Immature natural killer cell (primary cell): ENCODE measurements at places on chromosomes 11 and 22.
A peak's percentile ranks its signal among the peaks of the same experiment; 100 is the strongest.

- H3K27me3 ChIP-seq, result peaks cover 3% of the 10 kb centered on the region
- H3K36me3 ChIP-seq, result no peaks in the 10 kb centered on the region
- H3K27ac ChIP-seq, result no peak overlapping the region
- H3K4me1 ChIP-seq, result no peaks in the 10 kb centered on the region
- DNase-seq, result no peak
Measured at GRCh38 chr11:113932788-113933187, 28.2 kb downstream of the HTR3B start.

DNA sequence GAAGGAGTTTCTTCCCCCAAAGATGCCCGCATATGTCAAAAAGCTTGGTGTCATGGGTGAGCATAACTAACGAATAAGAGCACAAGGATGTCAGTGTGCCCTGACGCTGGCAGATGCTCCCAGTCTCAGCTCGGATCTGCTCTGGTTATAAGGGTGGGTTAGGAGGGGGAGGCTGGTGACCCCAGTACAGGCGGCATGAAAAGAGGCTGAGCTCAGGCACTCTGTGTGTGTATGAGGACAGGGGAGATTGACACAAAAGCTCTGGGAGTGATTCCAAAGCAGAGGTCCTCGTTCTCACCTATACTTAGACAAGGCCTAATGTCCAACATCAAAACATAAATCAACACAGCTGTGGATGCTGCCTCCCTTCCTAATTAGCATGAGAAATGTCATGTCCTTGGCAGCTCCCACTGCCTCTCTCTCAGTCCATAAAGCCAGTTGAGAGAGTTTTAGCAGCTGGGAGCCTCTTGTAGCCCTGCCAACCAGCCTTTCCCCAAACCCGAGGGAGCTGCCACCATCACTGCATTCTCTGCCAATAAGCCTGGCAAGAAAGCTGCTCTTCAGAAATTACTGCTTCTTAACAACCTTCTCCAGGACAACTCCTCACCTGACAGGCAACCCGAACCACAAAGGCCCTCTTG lies 59.8 kb downstream of the SC5D start:
- no peak for DNase-seq
- no peaks in the 10 kb centered on the region for H3K27me3 ChIP-seq
- H3K27ac ChIP-seq, result no peak overlapping the region
- no peaks in the 10 kb centered on the region for H3K36me3 ChIP-seq
- H3K4me1 ChIP-seq, result no peaks in the 10 kb centered on the region

GRCh38 chr11:76987203-76987602 lies 47.0 kb upstream of the B3GNT6 start:
- DNase-seq, result no peak
- H3K27me3 ChIP-seq, result no peaks in the 10 kb centered on the region
- H3K4me1 ChIP-seq, result no peaks in the 10 kb centered on the region

DNA sequence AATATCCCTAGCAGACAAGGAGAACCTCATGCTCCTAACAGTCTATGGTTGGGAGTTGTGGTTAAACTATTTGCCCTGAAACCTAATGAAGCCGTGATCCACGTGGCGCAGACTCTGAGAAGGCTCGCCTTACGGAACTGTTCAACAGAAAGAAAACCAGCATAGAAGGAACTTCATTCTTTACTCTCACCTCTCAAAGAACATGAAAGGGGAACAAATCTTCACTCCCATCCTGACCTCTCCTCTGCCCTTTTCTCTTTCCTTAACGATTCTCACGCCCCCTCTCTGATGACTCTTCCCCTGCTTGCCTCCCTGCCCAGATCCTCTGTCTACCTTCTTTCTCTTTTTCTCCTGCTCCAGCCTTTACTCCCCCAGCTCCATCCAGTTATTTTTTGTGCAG lies 54.2 kb downstream of the IRAG1 start:
- no peak overlapping the region for H3K27ac ChIP-seq
- no peak overlapping the region for H3K4me3 ChIP-seq
- DNase-seq, result no peak
- H3K36me3 ChIP-seq, result no peaks in the 10 kb centered on the region
- H3K4me1 ChIP-seq, result no peaks in the 10 kb centered on the region
- peaks cover 2% of the 10 kb centered on the region for H3K27me3 ChIP-seq

GRCh38 chr11:76808996-76809395 lies 25.8 kb downstream of the TSKU start:
- DNase-seq, result no peak
- H3K36me3 ChIP-seq, result no peaks in the 10 kb centered on the region
- no peak overlapping the region for H3K4me3 ChIP-seq
- peaks cover 4% of the 10 kb centered on the region for H3K27me3 ChIP-seq

DNA sequence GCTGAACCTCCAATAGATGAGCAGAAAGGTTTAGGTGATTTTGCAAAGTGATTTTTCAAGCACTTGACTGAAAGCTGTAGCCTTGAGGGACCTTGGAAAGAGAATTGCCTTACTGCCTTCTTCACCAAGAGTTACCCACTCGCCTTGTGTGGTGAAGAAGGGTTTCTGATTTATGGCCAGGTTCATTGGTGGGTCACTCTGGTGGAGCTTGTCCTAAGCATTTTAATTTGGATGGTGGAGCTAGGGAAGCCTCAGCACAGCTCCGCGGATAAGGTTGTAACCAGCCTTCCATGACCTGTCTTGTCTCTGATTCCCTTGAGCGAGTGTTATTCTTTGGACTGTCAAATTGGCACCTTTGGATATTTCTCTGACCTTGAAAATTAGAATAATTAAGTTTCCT lies 226.4 kb downstream of the FAT3 start:
- DNase-seq, result no peak
- no peak overlapping the region for H3K27ac ChIP-seq
- H3K4me1 ChIP-seq, result no peaks in the 10 kb centered on the region
- H3K4me3 ChIP-seq, result no peak overlapping the region
- no peaks in the 10 kb centered on the region for H3K36me3 ChIP-seq

- H3K27ac ChIP-seq, result peak overlapping the region; percentile 12
- H3K4me3 ChIP-seq, result peak overlapping the region; percentile 93
- H3K36me3 ChIP-seq, result no peaks in the 10 kb centered on the region
- peaks cover 19% of the 10 kb centered on the region for H3K4me1 ChIP-seq
- no peak for DNase-seq
- no peaks in the 10 kb centered on the region for H3K27me3 ChIP-seq
Measured at GRCh38 chr11:77590194-77590782, 535 bp downstream of the AQP11 start.

DNA sequence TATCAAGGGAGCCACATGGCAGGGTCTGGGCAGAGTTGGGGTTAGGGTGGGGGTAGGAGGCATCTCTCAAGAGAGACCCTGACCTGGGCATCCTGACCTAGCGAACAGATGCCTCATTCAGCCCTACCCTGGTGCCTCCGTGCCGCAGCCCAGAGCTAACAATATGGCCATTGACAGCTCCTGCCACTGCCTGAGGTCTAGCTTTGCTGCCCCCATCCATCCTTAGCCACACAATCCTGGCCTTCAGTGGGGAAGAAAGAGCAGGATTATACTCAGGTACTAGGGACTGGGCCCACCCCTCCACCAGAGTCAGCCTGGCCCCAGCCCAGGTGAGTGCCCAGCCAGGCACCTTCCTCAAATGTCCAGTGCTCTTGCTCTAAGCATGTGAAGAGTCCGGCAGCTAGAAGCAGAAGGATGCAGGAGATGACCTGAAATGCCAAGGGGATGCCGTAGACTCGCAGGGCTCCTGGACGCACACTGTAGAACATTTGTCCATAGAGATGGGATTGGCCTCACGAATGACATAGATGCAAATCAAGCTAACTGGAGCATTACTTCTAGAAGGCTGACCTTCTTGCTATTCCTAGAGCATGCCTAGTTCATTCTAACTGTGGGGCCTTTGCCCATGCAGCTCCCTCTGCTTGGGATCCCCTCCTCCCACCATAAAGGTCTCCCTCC lies 13.3 kb upstream of the SERPINH1 start:
- H3K4me3 ChIP-seq, result no peak overlapping the region
- no peak for DNase-seq
- no peaks in the 10 kb centered on the region for H3K36me3 ChIP-seq
- no peaks in the 10 kb centered on the region for H3K4me1 ChIP-seq

DNA sequence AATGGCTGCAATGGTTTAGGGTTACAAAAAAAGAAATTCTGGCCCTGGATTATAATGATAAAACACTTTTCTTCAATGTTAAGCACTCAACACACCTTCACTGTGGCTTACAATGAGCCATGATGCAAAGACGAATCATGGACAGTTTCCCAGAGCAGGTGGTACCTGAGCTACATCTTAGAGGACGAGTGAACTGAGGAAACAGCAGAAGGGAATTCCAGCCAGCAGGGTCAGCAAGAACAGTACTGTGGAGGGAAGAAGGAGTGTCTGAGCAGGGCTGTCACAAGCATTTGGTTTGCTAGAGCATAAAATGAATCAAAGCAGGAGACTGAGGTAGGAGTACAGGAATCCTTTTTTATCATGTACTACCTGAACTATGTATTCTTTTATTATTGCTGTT lies 332.8 kb upstream of the C11orf87 start:
- no peak for DNase-seq
- H3K36me3 ChIP-seq, result no peaks in the 10 kb centered on the region
- H3K4me3 ChIP-seq, result no peak overlapping the region

GRCh38 chr11:128821556-128821955 lies 45.5 kb downstream of the KCNJ1 start:
- no peak for DNase-seq
- no peak overlapping the region for H3K4me3 ChIP-seq
- H3K27me3 ChIP-seq, result peaks cover 3% of the 10 kb centered on the region
- H3K27ac ChIP-seq, result no peak overlapping the region

DNA sequence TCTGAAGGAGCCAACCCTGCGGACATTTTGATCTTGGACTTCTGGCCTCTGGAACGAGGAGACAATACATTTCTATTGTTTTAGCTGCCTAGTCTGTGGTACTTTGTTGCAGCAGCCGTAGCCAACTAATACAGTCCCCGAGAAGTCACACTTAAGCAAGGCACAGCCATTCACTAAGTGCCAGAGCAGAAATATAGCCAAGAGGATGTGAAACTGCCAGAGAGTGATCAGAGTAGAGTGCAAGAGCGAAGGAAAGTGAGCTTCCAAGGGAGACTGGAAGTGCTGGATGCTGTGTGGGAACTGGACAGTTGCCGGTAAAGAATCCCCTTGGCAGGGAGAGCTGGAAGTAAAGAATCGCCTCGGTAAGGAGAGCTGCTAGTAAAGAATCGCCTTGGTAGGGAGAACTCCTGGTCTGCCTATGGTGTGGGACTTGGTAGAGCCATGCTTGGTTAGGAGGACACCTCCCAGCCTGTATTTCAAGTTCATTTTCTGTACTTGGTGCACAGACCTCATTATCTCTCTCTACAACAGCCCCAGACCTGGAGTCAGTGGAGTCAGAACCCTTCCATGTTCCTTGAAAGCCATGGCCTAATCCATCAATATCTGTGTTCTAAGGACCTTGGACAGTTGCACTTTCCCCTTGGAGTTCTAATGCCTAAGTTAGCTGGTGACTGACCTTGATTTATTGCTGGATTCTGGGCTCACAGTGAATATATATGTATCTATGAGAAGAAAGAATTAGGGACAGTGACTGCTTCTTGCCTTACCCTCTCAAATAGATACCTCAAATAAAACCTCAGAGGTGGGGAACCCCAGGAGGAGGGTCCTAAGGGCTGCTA lies 162.1 kb downstream of the LDLRAD3 start:
- H3K27me3 ChIP-seq, result peaks cover 4% of the 10 kb centered on the region
- H3K36me3 ChIP-seq, result no peaks in the 10 kb centered on the region
- no peaks in the 10 kb centered on the region for H3K4me1 ChIP-seq
- DNase-seq, result no peak
- no peak overlapping the region for H3K4me3 ChIP-seq

GRCh38 chr11:120054753-120055045 lies 83.2 kb downstream of the TRIM29 start:
- H3K36me3 ChIP-seq, result no peaks in the 10 kb centered on the region
- no peak overlapping the region for H3K4me3 ChIP-seq
- no peak for DNase-seq
- no peak overlapping the region for H3K27ac ChIP-seq
- peaks cover 14% of the 10 kb centered on the region for H3K27me3 ChIP-seq

GRCh38 chr11:92540096-92540495 lies 315.5 kb downstream of the FAT3 start:
- H3K4me3 ChIP-seq, result no peak overlapping the region
- no peak for DNase-seq
- no peak overlapping the region for H3K27ac ChIP-seq
- H3K27me3 ChIP-seq, result no peaks in the 10 kb centered on the region

GRCh38 chr11:91846002-91846401 lies 378.6 kb upstream of the FAT3 start:
- no peak overlapping the region for H3K4me3 ChIP-seq
- no peaks in the 10 kb centered on the region for H3K36me3 ChIP-seq
- no peak for DNase-seq
- no peak overlapping the region for H3K27ac ChIP-seq

DNA sequence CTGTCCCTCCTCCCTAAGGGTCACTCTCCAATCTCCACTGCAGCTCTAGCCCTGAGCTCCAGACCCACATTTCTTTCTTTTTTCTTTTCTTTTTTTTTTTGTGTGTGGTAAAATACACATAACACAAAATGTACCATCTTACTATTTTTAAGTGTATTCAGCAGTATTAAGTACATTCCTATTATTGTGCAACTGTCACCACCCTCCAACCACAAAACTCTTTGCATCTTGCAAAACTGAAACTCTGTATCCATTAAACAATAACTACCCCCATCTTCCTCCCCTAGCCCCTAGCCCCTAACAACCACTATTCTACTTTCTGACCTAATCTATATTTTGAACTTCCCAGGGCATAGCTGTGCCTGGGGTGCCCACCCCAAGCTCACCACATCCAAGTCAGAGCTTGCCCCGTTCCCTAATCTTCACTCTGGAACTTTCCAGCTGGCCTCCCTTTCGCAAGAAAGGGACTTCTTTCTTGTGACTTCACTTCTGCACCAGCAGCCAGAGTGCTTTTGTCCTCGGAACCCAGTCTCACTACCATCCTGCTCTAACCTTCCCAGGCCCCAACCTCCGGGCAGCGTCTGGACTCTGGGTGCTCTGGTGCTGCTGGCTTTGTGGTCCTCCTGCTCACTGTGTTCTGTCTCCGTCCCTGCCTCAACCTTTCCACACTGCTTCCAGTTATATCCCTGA lies 30.7 kb downstream of the PARVG start:
- H3K36me3 ChIP-seq, result peaks cover 27% of the 10 kb centered on the region
- no peak for DNase-seq
- no peak overlapping the region for H3K4me3 ChIP-seq
